Neuronal stem cell (in vitro differentiated cells): ENCODE measurements at places on chromosomes 2 and 18.

- DNase-seq = no peak
Observed at GRCh38 chr18:39952816-39953215, 2002.2 kb upstream of the PIK3C3 start.

DNA sequence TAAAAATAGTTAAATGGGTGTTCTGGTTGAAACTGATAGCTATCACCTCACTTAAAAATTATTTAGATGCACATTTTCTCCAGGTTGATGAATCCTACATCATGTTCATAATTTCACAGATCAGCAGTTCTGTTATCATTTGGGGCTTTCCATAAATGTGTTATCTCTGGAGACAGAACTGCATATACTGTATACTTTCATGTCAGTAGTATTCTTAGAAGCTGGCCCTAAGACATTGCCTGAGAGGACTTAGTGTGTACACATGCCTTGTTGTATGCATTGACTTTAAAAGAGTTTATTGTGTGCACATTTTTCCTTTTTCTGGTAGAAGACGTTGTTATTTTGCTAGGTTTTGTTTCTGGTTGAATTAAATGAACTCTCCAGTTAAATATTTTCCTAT, 41.0 kb downstream of the PIK3C3 start:
- DNase-seq = no peak

GRCh38 chr2:70411483-70412125, 109.7 kb upstream of the FAM136A start:
- no peak for DNase-seq

DNA sequence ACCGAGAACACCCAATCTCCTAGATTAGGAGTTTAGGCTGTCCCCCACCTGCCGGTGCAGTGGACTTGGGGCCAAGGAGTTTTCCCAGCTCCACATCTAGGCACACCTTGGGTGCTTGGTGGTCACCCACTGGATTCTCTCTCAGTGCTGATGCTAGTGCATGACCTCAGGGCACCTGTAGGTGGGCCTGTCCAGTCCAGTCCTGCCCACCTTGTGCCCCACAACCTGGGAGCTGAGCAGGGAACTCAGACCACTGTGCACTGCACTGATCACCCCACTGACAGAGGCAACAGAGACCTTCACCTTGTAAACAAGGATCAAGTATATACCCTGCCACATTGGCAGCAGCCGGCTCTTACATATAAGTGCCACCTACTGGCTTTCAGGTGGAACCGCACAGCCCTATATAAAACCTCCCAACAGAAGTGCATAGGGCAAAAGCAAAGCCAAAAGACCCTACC, 12.7 kb upstream of the CDH19 start:
- DNase-seq = no peak

- no peak for DNase-seq
Observed at GRCh38 chr2:150133623-150134022, 353.8 kb downstream of the RND3 start.

DNA sequence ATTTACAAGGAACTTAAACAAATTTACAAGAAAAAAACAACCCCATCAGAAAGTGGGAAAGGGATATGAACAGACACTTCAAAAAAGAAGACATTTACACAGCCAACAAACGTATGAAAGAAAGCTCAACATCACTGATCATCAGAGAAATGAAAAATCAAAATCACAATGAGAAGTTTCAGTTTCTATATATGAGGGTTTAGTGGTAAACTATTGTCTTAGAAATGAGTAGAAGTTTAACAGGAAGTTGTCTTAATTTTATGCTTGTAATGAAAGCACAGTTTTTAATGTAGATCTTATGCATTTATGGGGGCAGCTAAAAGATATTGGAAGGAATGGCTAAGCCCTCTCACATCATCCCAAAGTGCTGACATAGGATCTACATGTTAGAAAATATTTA, 325.4 kb downstream of the ERBB4 start:
- DNase-seq = no peak

- DNase-seq = no peak
Observed at GRCh38 chr2:161844822-161845221, 220.6 kb downstream of the SLC4A10 start.

DNA sequence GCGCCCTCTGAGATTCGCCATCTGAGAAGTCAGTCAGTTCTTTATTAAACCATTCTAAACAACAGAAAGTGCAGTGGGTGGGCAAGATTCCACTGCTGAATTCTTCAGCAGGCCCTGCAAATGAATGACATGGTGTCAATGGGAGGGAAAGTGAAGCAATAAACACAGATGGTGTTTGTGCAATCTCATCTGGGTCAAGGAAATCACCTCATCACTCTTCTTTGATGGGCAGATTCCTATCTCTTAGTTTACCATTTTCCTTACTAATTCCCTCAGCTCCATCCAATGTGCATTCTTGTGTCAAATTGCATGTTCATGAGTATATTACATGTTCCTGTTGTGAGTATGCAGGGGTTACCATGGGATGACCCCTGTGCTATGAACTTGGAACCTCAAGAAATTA, 100.7 kb upstream of the CYP1B1 start:
- DNase-seq = no peak

GRCh38 chr2:241601841-241602240, 35.1 kb downstream of the THAP4 start:
- DNase-seq = no peak

DNA sequence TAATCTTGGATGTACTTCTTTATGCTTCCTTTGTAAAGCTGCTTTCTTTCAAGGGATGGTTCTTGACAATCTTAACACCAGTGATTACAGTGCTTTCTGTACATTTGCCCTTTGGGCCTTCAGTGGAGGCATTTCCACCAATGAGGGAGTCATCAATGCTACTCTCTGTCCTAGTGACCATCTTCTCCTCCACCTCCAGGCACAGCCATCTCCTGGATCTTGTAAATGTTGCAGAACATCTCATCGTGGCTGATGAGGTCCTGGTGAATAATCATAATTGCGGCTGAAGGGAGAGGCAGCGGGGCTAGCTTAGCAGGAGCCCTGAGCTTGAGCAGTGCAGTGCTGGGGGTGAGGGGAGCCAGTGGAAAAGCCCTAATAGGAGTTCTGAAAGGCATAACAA, 32.5 kb downstream of the IDH1 start:
- DNase-seq = no peak

DNA sequence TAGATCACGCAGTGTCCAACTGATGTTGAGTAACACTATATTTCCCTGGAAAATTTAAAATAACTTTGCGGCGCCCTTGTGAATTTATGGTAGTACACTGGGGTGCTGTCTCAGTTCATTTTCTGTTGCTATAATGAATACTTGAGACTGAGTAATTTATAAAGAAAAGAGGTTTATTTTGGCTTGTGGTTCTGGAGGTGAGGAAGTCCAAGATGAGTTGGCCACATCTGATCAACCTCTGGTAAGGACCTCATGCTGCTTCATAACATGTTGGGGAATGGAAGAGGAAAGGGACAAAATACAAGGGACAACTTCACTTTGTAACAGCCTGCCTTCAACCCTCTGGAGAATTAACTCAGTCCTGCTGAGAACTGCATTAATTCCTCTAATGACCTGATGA, 36.4 kb downstream of the ACTR3 start:
- no peak for DNase-seq

DNA sequence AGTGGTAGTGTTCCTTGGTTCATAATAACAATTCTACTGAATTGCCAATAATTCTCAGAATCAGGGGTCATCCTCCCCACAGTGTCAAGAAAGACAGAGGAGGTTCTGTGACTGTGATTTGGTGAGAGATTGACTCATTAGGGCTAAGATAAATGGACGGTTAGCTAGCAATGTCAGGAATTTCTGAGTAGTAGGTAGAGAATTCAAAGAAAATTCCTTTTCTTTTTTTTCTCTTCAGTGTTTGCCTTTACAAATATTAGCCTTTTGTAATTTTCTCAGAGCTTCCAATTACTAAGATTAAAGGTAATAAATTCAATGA, 16.8 kb upstream of the CRIM1 start:
- no peak for DNase-seq

GRCh38 chr18:79507076-79507545, 111.4 kb downstream of the NFATC1 start:
- no peak for DNase-seq
